ENCODE measurements at places on chromosomes 6 and 20. TPM values are rescaled to one million over a fixed set of nuclear protein-coding genes. Genes with fewer than 3 reads are reported as not detected.

RBM38 gene
- 76.0 TPM for total RNA-seq

RPS18 gene
- 3,264 TPM for total RNA-seq

ZNF165 gene
- total RNA-seq = 1.4 TPM

KIF25 gene
- not detected for total RNA-seq

TRIM40 gene
- not detected for total RNA-seq

TGM3 gene
- not detected for total RNA-seq

ZNF391 gene
- total RNA-seq = 3.7 TPM

GLP1R gene
- not detected for total RNA-seq

TRIM10 gene
- not detected for total RNA-seq

RAB23 gene
- total RNA-seq = 1.4 TPM

MOG gene
- not detected for total RNA-seq

ZNF341 gene
- total RNA-seq = 5.0 TPM

FIG4 gene
- 14.4 TPM for total RNA-seq

HEY2 gene
- not detected for total RNA-seq

CLIC5 gene
- 18.4 TPM for total RNA-seq

KCNQ5 gene
- total RNA-seq = 3.4 TPM

RNF182 gene
- not detected for total RNA-seq

TMEM170B gene
- 1.9 TPM for total RNA-seq

DDO gene
- not detected for total RNA-seq

MYLK2 gene
- not detected for total RNA-seq

BNIP5 gene
- total RNA-seq = not detected

PLN gene
- total RNA-seq = not detected

KIAA0408 gene
- total RNA-seq = 6.8 TPM

SLC22A16 gene
- not detected for total RNA-seq

KHDRBS2 gene
- not detected for total RNA-seq

ULBP3 gene
- not detected for total RNA-seq

DNMT3B gene
- total RNA-seq = 0.47 TPM

SLC24A3 gene
- not detected for total RNA-seq

PBOV1 gene
- not detected for total RNA-seq

NMBR gene
- total RNA-seq = not detected

LTB gene
- total RNA-seq = 802 TPM

RIPOR2 gene
- 432 TPM for total RNA-seq

BPIFB4 gene
- not detected for total RNA-seq

SEMG1 gene
- total RNA-seq = not detected

TP53INP2 gene
- total RNA-seq = 1.2 TPM

SLC16A10 gene
- total RNA-seq = 11.2 TPM

GNL1 gene
- total RNA-seq = 83.9 TPM

FHL5 gene
- not detected for total RNA-seq

MYLK4 gene
- 0.38 TPM for total RNA-seq

COL19A1 gene
- not detected for total RNA-seq

SLC44A4 gene
- total RNA-seq = not detected

PTK6 gene
- total RNA-seq = not detected

OTOR gene
- total RNA-seq = not detected

YIPF3 gene
- total RNA-seq = 82.9 TPM

BPI gene
- total RNA-seq = not detected

MRAP2 gene
- not detected for total RNA-seq

IPCEF1 gene
- total RNA-seq = 97.7 TPM

PRPH2 gene
- not detected for total RNA-seq

SPDEF gene
- not detected for total RNA-seq

TMEM244 gene
- 1.1 TPM for total RNA-seq

GMPR gene
- not detected for total RNA-seq

RSPH3 gene
- 3.5 TPM for total RNA-seq

Measured in CD4-positive, alpha-beta memory T cell (primary cell).